Stimulated activated CD4-positive, alpha-beta T cell treated with anti-CD3 and anti-CD28 coated beads, Interleukin-1b, Interleukin-23, amount 100 ng/mL, for 24 hours (primary cell): ENCODE measurements at places on chromosomes 7 and 10.
A peak's percentile ranks its signal among the peaks of the same experiment; 100 is the strongest.

- DNase-seq = peak; percentile 71
Observed at GRCh38 chr7:138752518-138753149, 45.2 kb upstream of the TMEM213 start.

DNA sequence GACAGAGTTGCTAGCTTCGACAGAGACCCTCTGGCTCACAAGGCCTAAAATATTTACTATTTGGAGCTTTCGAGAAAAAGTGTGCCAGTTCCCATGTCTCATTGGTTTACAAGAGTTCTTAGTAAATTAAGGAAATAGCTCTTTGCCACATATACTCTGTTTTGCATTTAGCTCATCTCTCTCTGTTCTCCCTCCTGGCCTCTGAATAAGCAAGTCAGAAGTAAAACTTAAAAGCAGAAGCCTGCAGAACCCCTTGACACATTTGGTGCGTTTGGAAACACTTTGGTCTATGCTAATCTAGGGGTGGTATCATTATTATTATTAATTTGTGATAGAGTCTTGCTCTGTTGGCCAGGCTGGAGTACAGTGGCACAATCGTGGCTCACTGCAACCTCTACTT is 6.4 kb downstream of the CARD11 start:
- DNase-seq = no peak

GRCh38 chr10:35399414-35400009 is 63.2 kb downstream of the CCNY start:
- DNase-seq = no peak

- no peak for DNase-seq
Observed at GRCh38 chr7:117645481-117646165, 165.8 kb downstream of the CFTR start.

GRCh38 chr7:73716318-73716890 is 3.1 kb downstream of the STX1A start:
- no peak for DNase-seq

DNA sequence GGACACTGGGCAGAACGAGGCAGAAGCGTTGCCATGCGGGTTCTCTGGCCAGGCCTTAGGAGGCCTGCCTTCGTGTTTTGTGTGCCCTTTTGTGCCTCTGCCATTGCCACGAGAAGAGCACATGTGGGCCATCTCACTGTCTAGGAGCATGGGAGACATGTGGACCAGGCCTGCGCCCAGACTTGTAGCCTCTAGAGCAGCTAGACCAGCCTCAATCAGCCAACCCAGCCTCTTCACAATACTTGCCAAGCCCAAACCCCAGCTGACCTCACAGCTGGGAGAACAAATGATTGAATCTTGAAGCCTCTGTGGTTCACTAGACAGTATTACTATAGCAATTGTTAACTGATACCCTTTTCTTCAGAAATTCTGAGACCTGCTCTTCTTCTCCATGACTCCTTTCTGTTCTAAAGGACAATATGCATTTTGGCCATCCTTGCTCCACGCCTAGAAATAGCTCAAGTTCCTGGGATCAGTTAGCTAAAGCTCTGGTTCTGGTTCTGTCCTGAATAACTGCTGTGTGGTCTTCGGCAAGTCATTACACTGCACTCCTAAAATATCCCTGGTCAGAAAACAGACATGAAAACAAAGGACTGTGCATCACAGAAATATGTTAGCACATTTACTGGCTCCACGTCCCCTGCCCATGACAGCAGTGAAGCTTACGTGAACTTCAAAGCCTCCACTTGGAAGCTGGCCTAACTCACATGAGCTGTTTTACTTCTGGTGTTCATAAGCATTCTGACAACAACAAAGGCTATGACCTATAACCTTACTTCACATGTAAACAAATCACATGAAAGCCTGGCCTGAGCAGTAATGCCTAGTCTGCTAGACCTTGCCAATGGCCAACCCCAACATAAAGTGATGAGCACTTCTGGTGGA is 72.3 kb upstream of the MKRN1 start:
- no peak for DNase-seq

DNA sequence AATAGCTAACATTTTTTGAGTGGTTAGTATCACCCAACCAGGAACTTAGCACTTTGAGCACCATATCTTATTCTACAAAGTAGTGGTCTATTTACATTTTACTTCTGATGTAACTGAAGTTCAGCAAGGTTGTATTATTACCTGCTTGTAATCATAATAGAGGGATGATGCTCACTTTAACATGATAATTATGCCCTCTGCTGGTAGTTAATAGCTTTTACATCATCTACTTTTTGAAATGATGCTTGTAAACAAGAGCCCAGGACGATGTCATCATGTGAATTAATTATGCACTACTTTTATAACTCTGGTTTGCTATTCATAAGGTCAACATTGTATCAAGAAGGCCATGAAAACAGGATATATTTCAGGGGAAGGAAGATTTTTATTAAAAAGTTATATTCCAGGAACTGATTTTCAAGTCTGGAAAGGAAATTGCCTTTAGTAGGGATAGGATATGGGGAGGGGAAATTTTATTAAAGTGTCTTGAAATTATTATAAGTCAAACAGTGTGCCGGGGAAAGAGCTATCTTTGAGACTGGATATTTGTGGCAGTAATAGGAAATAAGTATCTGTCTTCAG is 80.3 kb upstream of the SCIN start:
- no peak for DNase-seq

DNA sequence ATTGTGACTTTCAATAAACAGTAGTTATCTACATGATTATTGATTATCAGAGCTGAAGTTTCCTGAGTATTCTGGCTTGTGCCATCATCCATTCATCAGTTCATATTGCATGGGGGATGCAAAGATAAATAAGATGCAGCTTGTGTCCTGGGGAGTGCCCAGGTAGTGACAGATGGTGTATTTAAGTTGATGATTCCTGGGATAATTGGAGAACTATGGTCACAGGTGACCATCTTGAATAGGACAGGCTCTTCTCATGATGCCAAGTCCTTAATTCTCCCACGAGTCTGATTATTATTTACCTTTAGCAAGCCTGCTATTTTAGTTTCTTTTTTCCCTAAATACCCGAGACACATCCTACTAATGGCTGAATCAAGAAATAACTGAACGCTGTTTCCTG is 64.9 kb downstream of the PLPP4 start:
- no peak for DNase-seq

DNA sequence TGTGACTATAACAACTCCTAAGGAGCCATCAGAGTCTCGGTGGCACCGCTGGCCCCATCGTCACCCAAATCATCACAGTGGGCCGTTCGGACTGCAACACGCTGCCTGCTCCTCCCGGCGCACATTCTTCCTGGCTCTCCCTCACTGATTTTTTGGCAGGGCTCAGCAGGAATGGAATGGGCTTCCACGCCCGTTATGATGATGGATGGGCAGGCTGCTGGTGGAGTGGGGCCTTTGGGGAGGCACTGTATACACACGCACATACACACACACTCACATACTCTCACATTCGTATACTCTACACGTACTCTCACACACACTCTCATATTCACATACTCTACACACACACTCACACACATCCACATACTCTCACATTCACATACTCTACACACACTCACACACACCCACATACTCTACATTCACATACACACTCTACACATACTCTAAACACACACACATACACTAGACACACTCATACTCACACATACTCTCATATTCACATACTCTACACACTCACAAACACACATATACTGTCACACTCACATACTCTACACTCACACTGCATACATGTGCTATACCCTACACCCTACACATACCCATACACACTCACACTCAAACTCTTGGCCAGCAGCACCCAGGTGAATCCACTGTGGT is 99.8 kb downstream of the KCNMA1 start:
- no peak for DNase-seq

GRCh38 chr7:130010689-130011412 is 40.3 kb downstream of the ZC3HC1 start:
- DNase-seq = peak; percentile 73

DNA sequence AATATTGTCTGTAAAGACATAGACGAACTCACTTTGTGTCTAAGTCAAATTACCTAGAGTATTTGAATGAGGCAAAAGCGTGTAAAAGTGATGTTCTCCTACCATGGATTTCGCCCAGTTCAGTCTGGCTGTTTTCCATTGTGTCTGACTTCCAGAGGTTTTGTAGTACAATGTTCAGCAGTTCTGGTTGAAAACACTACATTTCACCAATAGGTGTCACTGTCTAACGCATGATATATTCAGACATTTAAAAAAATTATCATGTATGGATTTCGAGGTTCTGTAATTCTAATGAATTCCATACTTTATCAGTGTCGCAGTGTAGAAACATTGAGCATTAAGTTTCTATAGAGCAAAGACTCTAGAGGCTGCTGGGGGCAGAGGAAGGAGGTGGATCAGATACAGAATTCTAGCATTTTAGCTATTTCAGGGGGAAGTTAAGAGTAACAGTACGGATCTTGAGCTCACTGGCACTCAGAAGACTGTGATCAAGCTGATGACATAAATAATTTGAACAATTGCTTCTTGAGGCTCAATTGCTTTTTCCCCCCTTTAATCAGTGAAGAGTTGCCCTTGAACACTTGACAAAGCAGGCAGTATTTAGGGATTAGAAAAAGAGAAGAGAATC is 196.9 kb upstream of the RHOBTB1 start:
- DNase-seq = no peak

- no peak for DNase-seq
Observed at GRCh38 chr7:1508277-1508758, 4.1 kb upstream of the INTS1 start.

GRCh38 chr7:69285854-69286253 is 312.4 kb upstream of the AUTS2 start:
- DNase-seq = no peak

GRCh38 chr10:30176182-30176581 is 116.8 kb upstream of the JCAD start:
- DNase-seq = no peak

DNA sequence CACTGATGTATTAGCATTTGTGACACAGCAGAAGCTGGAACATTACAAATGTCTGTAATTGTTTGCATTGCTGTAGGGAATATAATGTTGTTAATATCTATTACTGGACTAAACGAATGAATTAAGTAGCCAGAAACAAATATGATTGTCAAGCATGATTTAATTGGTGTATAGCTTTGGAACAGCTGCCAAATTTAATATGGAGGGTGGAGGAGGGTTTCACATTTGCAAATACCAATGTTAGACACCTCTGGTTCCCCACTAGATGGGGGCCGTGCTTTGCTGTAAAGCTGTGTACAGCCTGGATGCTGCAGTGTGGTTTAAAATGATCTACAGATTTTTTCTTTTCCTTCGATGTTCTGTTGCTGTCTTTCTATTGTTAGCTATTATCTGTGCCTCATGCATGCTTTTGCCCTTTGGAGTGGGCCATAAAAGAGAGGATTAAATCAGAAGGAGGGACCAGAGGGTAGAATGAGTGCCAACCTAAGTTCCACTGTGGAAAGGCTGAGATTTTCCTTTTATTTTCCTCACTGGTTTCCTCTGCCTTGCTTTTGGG is 23.1 kb downstream of the DNAJB9 start:
- no peak for DNase-seq

DNA sequence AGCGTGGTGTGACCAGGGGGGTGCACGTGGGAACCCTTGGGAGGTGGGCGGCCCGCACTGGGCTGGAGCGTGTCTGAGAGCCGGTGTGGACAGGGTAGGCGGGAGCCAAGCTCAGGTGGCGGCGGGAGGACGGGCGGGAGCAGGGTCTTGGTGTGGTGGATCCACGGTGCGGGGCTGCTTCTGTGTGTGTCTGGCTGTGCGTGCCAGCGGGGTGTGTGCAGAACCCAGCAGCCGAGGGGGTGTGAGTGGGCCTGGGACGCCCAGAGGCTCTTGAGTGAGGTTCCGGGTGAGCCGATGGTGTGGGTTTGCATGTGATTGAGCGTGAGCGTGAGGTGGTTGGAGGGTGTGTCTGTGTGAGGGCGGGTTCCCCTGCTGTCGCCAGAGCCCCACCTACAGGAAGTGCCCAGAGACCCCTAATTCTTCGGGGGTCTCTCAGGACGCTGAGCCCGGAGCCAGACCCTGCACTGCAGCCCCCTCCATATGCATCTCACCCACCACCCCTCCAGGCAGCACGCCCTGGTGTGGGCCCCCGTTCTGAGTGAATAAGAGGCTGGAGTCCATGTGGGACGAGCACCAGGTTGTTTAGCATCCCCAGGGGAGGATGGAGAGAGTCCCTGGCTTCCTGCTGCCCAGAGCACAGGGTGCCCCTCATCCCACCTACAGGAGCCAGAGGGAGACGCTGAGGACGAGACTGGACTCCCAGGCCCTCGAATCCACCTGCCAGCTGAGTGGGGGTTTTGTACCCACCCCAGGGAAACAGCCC is 78.2 kb downstream of the ELFN1 start:
- no peak for DNase-seq

GRCh38 chr7:80679921-80680907 is 41.8 kb downstream of the CD36 start:
- no peak for DNase-seq

GRCh38 chr7:151008511-151009323 is 15.6 kb downstream of the ATG9B start:
- DNase-seq = peak; percentile 57

DNA sequence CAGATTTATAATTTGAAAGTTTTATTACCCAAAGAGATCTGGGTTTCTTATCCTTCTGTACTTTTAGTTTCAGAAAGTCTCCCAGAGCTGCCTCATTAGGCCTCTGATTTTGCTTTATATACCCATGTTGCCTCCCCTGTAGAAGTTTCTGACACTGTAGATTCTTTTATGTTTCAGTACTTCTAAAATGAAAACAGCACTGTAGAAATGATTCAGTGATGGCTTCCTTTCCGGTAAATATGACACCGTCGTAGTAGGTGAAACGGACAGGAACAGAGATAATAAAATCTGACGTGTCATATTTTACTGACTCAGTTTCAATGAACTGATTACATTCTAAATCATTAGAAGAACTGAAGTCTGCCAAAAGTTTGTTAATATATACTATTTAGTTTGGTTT is 272.7 kb downstream of the TWIST1 start:
- DNase-seq = no peak
